ENCODE measurements at places on chromosomes 1 and 21.

- no peak for DNase-seq
Observed at GRCh38 chr1:203492082-203492747, 1.7 kb upstream of the OPTC start.

DNA sequence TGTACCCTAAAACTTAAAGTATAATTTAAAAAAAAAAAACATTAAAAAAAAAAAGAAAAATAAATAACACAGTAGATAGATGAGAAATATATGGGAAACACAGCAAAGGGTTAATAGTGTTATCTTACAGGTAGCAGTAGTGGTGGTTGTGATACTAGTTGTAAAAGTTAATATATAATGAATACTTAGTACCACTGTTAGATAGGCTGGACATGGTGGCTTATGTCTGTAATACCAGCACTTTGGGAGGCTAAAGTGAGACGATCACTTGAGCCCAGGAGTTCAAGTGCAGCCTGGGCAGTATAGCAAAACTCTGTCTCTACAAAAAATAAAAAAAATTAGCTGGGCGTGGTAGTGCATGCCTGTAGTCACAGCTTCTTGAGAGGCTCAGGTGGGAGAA, 32.6 kb upstream of the CD46 start:
- DNase-seq, result no peak

DNA sequence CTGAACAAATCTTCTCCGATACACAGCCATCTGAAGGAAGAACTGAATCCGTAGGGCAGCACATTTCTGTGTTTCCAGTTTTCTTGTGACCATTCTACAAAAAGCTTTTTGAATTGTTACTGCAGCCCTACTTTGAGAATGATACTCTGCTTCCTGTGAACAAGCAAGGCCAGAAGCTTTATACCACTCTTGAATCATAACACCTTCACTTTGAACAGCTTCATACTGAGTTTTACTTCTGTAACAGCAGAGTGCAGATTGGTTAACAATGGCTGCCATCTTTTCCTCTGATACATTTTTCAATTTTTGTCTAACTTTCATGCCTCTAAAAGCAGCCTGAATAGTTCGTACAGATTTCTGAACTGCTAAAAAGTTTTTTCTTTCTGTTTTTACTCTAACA, 33.6 kb upstream of the F13B start:
- DNase-seq, result no peak

GRCh38 chr1:217462159-217462558, 168.7 kb downstream of the GPATCH2 start:
- DNase-seq, result no peak

DNA sequence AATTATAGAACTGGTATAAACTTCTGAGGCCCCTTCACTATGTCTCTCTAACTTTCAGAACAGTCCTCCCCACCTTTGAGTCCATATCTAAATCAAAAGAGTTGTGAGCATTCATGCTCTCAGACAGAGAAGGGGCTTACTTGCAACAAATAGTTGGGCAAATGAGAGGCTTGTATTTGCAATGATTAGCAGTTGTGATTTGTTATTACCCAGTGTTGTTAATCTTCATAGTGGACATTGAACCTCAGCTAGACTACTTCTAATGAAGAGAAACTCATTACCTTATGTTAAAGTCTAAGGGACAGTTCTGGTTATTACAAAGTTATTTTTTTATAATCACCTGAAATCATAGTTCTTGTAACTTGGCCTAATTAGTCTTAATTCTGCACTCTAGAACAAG, 114.5 kb downstream of the RABGAP1L start:
- no peak for DNase-seq

DNA sequence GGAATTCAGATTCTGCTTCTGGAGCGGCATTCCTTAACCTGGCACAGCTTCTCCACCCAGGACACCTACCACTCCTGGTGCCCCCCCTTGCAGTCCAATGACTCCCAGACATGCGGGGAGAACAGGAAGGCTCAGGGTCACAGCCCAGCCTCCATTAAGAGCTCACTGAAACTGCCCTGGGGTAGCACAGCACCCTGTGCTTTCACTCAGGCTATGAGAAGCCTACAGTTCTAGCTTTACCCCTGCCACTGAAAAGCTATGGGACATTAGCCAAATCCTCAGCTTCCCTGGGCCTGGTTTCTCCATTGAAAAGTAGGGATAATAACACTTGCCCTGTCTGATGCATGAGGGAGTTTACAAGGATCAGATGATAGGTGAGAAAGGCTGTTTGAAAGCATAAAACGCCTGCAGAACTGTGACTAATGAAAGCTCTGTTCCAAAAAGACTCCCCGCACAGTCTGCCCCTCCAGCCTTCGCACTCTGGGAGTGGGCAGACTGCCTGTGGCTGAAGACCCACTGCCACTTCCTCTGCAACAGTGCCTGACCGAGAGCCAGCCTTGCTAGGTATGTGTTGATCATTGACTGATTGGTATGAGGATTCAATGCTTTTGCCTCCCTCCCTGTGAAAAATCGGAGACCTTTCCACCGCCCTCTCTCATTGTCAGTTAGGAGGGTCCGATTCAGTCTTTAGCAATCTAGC, 2.7 kb upstream of the CLDN19 start:
- DNase-seq, result no peak

DNA sequence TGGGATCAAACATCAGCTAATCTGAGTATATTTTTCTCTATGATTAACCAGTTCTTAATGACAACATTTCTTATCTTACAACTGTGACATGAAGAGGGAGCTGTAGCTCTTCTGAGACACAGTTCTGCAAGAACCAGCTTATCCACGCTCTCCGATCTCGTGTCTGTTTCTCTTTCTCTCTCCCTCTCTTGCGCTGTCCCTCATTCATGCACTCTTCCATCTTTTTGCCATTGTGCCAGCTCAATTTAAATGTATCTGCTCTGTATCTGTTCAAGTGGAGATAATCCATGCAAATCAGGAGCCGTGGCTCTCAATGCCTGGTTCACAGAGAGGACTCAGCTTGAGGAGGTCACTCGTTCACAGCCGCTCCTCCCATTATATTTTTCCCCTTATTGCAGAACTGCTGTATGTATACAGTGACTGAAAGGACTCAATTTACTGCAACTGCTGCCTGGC, 494.7 kb upstream of the ADGRL2 start:
- no peak for DNase-seq

DNA sequence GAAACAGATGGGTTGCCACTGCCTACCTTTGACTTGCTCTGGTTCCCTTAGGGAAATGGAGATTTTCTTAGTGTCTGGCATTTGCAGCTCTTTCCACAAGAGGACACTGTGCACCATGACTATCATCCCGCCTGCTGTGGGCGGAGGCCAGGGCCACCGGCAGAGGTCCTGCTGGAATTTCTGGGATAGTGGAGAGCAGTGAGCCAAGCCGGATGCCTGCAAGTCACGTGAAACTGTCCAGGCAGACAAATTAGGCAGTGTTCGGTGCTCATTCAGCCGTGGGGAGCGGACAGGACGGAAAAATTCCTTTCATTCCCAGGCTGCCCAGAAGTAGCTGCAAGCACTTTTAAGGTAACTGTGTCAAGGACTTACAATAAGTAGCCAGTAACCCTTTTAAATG, 43.4 kb downstream of the IGSF5 start:
- DNase-seq, result no peak

GRCh38 chr1:232587141-232588008, 42.6 kb downstream of the SIPA1L2 start:
- DNase-seq, result no peak

GRCh38 chr21:24076179-24076578, 1531.1 kb downstream of the MRPL39 start:
- DNase-seq, result no peak

GRCh38 chr1:185733818-185734735, at the start of gene HMCN1:
HMCN1 (plus strand) TSS chr1:185734391; CDS start chr1:185734780, 389 bp downstream.
- DNase-seq, result peak; percentile 19

GRCh38 chr1:226654046-226654667, 84.9 kb downstream of the ITPKB start:
- no peak for DNase-seq

DNA sequence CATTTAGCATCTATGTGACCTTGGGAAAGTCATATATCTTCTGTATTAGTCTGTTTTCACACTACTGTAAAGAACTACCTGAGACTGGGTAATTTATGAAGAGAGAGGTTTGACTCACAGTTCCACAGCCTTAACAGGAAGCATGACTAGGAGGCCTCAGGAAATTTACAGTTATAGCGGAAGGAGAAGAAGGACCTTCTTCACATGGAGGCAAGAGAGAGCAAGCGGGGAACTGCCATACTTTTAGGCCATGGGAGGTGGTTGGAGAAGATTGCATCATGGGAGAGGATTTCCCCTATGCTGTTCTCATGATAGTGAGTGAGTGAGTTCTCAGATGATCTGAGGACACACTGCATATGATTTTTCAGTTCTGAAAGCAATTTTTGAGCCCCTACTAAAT, 87.9 kb downstream of the CLEC20A start:
- DNase-seq, result no peak

DNA sequence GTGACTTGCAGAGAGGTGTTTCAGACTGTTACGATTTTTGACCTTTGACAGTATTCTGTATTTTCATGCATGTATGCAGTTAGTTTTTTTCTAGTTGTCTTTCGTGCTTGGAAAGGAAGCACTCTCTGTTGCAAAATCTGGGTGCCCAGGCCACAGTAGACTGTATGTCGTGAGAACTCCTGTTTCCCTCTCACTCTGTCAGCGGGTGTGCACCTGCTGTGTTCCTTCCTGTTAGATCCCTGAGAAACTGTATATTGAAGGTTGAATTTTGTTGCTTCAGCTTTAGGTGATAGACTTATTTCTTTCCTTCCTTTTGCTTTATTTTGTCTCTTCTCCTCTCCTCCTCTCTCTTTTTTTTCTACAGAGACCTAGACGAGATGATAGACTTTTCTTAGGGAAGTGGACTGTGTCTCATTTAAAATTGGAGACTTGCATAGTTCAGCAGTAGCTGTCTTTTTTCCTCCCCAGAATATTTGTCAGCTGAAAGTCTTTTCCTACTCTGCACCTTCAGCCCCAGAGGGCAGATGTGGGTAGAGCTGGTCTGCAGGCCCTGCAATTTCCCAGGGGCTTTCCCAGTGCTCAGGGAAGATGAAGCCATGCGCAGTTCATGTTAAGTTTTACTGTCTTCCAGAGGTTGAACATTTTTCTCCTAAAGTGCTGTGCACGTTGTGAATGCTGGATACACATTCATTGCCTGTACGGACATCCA, 1.4 kb downstream of the TRAPPC10 start:
- DNase-seq, result peak; percentile 58

DNA sequence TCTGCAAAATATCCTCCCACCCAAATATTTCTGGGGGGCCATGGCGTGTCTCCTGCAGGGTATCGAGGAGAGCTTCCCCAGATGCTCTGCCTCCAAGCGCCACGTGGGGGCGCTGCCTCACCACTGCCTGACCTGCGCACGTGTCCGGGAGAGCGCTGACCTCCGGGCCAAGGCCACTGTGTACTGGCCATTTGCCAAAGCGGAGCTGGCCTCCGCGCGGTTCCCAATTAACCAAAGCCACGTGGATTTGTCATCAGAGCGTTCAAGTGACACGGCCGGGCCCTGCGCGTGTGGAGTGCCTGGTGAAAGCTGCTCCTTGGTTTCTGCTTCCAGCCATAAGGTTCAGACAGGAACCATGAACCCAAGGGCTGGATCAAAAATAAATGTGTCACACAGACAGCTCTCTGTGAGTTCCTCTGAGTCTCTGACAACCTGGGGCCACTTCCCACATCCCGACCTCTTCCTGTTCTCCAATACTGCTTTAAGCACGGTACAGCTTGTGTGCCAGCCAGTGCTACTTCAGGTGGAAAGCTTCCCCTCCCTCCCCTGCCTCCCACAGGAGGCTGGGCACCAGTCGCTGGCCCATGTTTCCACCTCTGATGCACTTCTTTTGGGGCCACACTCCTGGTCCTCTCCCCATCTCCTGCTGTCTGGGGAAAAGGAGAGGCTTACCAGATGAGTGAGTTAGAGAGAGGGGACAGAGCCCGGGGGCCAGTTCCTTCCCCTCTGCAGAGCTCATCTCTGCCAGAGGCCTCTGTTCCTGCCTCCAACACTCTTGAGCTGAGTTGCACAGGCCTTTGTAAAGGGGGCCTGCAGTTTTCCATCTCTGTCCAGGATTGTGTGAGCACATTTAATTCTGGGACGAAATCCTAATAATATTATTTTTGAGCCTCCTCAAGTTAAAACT, 26.1 kb downstream of the ZP4 start:
- peak; percentile 28 for DNase-seq

- no peak for DNase-seq
Observed at GRCh38 chr1:204426971-204427701, 15.5 kb upstream of the PPP1R15B start.

GRCh38 chr1:156773607-156774006, 6.3 kb downstream of the PRCC start:
- no peak for DNase-seq

GRCh38 chr1:232917053-232917452, 33.4 kb upstream of the NTPCR start:
- DNase-seq, result no peak

DNA sequence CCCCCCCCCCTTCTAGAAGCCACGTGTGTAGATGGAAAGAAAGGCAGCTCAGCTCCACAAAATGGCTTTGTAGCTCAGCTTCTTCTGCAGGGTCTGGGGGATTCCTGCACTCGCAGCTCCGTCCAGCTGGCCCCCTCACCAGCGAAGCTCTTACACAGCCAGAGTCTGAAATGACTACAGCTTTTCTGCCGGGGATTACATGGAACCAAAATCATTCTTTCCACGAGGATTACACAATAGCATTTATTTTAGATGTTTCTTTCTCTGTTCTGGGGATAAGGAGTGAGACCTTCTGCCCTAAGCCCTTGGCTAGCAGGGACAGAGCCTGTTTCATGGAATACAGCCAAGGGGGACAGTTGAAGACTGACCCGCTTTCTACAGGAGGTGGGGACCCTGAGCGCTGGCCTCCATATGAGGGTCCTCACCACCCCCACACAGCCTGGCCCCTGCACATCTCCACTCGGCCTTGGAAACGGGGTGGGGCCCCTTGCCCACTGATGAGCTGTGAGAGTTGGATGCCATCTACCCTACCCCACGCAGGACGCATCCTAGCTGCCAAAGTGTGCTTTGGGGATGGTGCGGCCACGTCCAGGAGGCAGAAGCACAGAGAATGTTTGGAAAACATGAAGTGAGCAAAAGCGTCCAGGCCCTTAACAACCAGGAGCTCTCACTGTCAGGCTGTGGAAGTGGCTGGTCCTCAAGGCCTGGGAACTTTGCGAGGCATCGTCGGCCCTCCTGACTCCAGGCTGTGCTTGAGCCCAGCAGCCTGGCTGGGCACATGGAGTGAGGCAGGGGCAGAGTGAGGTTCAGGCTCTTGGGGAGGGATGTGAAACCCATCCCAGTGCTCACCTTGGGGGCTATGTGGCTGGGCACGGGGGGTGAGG, 14.5 kb downstream of the ACTRT2 start:
- no peak for DNase-seq

GRCh38 chr1:200530623-200531261, 89.8 kb downstream of the KIF14 start:
- peak; percentile 27 for DNase-seq

DNA sequence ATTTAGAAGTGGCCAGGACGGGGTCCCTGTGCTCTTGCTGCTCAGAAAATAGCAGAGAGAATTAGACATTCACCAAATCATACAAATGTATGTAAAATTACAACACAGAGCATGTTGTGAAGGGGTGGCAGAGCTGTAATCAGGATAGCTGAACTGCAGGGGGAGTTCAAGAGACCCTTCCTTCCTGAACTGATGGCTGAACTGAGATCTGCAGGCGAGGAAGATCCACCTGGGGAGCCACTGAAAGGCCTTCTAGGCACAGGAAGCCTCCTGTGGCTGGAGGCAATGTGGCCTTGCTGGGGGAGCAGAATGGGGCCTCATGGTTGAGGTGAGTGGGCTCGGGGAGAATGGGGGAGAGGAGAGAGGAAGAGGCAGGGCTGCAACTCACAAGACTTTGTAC, 216.5 kb downstream of the PRDM2 start:
- no peak for DNase-seq

Data from stimulated activated naive CD8-positive, alpha-beta T cell treated with anti-CD3 and anti-CD28 coated beads, Interleukin-15, Interleukin-2, amounts not matched to agents 100 U/mL and 50 U/mL, for 24 hours (primary cell).